A172 (cell line): ENCODE measurements at places on chromosomes 16 and 17. TPM values are rescaled to one million over a fixed set of nuclear protein-coding genes. Genes with fewer than 3 reads are reported as not detected.

DNA sequence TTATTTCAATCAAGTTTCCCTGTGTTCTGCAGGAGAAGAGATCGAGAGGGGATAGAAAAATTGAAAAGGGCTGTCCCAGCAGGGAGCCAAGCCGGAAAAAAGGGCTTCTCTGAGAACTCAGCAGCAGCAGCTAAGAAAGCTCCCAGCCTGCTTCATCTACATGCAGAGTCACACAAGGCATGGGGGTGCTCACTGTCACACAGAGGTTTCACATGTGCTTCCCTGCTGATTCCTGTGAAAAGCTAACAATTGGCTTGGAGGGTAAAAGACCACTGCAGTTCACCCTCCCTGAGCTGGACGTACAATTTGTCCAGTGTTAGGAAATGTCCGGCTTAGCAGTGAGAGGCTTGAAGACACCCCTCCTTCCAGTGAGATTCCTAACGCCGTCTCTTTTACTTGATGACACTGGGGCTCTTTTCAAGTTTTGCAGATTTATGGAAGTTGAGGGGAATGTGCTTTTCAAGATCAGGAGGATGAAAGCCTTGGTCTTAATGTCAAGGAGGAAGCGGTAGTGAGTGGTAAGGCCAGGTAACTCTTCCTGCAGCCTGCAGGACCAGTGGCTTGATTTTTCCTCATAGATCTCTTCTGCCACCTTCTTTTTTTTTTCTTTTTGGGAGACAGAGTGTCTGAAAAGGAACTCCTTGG is 85.6 kb downstream of the WNT3 start:
- DNase-seq: no peak

- DNase-seq: no peak
Observed at GRCh38 chr17:31721291-31722025, 137.6 kb downstream of the COPRS start.

- DNase-seq: no peak
Observed at GRCh38 chr16:87070657-87071056, 246.5 kb downstream of the C16orf95 start.

- DNase-seq: no peak
Observed at GRCh38 chr16:272633-273546, 2.9 kb downstream of the RGS11 start.

- DNase-seq: peak; percentile 30
Observed at GRCh38 chr16:4517812-4518680, 20.5 kb downstream of the CDIP1 start.

DNA sequence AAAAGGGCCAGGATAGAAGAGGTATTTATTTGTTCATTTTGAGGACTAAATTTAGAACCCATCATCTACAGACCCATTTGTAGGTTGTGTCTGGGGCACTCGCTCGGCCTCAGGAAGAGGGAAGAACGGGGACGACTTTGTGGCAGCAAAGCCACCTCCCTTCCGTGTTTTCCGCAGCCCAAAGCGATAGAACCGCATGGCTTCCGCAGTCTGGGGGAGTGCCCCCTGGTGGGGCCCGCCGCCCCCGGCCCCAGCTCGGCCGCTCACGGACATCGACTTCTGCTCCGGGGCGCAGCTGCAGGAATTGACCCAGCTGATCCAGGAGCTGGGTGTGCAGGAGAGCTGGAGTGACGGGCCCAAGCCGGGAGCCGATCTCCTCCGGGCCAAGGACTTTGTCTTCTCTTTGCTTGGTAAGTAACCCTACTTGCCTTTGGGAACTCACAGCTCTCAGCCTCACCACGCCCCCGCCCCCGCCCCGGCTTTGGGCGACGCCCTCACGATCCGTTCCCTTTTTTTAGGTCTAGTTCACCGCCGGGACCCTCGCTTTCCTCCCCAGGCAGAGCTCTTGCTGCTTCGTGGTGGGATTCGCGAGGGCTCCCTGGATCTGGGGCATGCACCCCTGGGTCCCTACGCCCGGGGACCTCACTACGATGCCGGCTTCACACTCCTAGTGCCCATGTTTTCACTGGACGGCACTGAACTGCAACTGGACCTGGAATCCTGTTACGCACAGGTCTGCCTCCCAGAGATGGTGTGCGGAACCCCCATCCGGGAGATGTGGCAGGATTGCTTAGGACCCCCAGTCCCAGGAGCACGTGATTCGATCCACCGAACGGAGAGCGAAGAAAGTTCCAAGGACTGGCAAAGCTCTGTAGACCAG is 681 bp downstream of the TMEM102 start:
- DNase-seq: no peak

- no peak for DNase-seq
Observed at GRCh38 chr17:55969562-55970324, 183.5 kb upstream of the ANKFN1 start.

DNA sequence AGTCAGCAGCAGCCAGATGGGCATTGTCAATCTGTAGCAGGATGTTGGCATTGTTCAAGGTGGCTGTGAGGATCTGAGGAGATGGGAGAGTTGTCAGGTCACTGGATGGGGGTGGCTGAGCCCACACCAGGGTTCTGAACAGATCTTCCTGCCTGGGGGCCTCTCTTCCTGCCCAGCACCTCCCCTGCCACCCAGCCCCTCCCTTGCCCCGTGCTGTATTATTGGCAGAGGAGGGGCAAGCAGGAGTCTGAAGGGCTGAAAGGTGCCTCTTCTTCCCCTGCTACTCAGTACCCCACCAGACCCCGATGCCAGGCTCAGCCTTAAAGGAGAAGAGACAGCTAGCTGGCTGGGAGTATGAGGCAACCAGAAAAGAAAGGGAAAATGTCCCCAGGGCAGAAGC is 93.0 kb downstream of the GOSR1 start:
- DNase-seq: no peak

- no peak for DNase-seq
Observed at GRCh38 chr17:45813048-45813725, 29.1 kb downstream of the CRHR1 start.

GRCh38 chr17:76085731-76086366 is 6.9 kb downstream of the ZACN start:
- DNase-seq: no peak

- no peak for DNase-seq
Observed at GRCh38 chr17:20035501-20035900, 26.3 kb downstream of the SPECC1 start.

GRCh38 chr17:77318021-77318420 is 177.3 kb downstream of the SEC14L1 start:
- DNase-seq: no peak

- no peak for DNase-seq
Observed at GRCh38 chr17:8080799-8081219, 6.7 kb downstream of the ALOX12B start.

- DNase-seq: no peak
Observed at GRCh38 chr16:24609740-24610415, 70.5 kb downstream of the RBBP6 start.

DNA sequence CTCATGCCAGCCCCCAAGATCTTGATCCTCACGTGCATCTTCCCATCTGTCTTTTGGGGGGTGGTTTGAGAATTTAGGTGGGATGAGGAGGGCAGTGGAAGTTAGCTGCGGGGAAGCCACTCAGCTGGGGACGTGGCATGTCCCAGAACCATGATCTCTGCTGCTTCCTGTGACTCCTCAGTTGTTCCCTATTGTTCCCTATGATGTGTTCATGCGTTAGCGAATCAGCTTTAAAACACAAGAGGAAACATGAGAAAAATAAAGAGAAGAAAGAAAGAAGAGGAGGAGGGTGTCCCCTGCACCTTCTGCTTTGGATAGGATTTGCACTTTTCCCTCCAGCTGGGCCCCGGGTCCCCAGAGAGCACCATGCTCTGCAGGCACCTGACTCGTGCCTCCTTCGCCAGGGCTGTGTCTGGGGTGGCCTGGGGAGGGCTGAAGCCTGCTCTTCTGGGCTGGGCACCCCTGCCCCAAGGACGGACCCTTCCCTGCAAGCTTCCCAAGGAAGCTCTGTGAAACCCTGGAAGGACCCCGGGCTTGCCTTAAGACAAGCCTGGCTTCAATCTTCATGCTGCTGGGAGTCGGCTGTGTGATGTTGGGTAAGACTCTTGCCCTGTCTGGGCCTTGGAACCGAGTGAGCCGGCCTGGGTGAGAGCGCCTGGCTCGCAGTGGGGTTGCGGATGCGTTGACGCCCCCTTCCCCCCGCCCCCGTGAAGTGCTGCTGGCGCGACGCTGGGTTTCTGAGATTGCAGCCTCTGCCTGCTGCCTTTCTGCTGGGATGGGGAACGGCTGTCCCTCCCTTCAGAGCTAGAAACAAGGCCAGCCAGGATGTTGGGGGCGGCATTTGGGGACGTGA is 62.8 kb upstream of the CIBAR2 start:
- DNase-seq: no peak

GRCh38 chr16:68473358-68474070 is 25.2 kb upstream of the SMPD3 start:
- DNase-seq: no peak

DNA sequence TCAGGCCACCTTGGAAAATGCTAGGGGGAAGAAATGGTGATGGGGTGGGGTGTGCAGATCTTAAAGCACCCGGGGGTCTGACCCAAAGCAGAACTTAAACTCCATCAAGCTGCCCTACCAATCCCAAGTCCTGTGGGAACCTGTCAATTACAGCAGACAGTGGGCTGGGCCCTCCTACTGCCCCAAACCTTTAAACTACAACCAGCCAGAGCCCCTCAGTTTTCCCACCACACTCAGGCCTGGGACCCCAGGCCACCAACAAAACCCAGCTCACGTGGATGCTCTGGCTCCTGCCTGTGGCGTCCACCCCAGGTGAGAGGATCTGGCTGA is 2.7 kb downstream of the MYO18A start:
- DNase-seq: no peak

GRCh38 chr16:528111-529011 is 849 bp downstream of the CAPN15 start:
- DNase-seq: peak; percentile 88

- no peak for DNase-seq
Observed at GRCh38 chr16:6035161-6035560, 937.6 kb upstream of the EEF2KMT start.

DNA sequence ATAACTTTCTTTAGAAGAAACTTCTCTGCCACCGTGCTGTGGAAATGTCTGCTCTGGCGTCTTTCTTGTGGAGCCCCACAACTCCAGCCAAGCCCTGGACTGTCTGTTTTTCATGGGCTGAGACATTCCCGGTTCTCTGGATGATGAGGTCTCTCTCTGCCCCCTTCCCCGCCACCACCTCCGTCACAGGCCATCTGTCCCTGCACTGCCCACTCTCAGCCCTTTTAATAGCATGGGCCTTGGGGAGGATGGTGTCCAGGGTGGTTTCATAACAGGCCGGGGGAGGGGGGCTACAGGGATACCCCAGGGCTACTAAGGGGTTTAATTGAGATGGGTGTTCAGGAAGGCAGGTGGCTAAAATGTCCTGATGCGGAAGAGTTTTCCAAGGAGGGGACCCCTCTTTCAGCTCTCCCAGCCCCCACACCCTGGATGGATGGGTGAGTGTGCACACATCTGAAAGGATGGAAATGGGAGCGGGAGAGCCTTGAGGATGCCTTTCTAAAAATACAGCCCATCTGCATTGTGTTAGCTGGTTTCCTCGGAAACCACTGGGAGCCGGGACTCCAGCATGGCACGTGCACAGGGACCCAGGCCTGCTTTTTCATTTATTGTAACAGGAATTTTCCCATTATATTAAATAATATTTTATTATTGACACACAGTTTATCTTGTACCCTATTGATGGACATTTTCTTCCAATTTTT is 14.6 kb upstream of the NDRG4 start:
- no peak for DNase-seq

GRCh38 chr17:63331301-63332061 is 114.6 kb downstream of the CYB561 start:
- no peak for DNase-seq

DNA sequence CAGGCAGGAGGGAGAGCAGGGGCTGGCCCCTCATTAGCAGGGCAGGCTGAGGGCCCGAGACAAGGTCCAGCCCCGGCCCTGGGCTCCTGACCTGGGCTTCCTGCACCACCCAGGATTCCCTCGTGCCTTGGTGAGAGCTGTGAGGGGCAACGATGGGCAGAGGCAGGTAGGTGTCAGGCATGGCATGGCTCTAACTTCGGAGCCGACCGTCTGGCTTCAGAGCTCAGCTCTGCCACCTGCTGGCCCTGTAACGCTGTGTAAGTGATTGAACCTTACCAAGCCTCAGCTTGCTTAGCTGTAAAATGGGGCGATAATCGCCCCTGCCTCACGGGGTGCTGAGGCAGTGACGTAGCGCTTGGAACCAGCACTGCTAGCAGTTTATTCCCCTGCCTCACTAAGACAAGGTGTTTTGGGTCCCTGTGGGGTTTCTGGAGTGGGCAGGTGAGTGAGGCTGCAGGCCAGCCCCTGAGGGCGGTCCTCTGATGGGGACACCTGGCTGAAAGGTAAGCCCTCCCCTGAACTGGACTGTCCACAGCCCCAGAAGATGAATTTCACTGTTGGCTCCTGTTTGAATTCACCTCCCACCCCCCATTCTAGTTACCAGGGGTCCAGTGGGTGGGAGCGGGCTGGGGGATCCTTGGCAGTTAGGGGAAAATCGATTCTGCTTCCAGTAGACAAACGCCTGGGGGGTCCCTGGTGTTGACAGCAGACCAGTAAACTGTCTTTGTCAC is 184.8 kb upstream of the GSE1 start:
- peak; percentile 37 for DNase-seq

DNA sequence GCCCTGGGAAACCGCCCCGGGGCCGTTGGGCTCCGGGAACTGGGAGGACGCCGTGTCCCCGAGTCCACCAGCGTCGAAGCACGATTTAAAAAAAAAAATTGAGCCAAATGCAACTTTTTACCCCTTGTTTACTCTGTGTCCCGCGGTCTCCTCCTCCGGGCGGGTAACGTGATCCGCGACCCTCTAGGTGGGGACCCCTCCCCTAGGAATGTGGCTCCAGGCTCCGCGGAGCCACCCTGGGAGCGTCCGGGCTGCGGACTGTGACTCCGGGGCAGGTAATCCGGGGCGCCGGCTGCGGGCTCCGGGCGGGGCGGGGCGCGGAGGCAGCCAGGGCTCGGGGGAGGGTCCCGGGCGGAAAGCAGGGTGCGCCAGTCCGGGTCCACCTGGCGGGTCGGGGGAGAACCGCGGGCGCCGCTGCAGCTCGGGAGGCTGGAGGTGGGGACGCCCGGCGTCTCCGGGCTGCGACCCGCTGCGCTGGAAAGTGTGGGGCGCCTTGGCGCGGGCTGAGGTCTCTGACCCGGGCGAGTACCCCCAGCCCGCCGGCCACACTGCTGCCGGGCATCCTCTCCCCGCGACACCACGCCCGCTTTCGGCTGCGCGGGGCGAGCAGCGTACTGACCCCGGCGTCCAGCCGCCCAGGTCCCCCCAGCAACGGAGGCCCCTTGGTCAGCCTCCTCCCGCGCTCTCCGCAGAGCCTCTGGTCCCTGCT is 852 bp upstream of the HELZ start:
- DNase-seq: no peak

- no peak for DNase-seq
Observed at GRCh38 chr16:55605754-55606336, 39.4 kb downstream of the CAPNS2 start.

TOM1L1 gene
- total RNA-seq: 53.7 and 54.9 TPM in 2 replicates

FLYWCH2 gene
- 66.3 and 88.4 TPM in 2 replicates for total RNA-seq

NPIPA2 gene
- 0.50 and 0.72 TPM in 2 replicates for total RNA-seq

TP53TG3B gene
- total RNA-seq: not detected in 2 replicates

KCNG4 gene
- total RNA-seq: 0.02 TPM in 1 of 2 replicates, not detected in the other

HOXB13 gene
- total RNA-seq: 1.2 and 2.2 TPM in 2 replicates

SLX1A gene
- 9.8 and 57.9 TPM in 2 replicates for total RNA-seq

KCNH4 gene
- total RNA-seq: 0.02 TPM in 1 of 2 replicates, not detected in the other

CLDN6 gene
- 0.41 TPM in 1 of 2 replicates, not detected in the other for total RNA-seq

SCNN1G gene
- total RNA-seq: not detected in 2 replicates

TENT4B gene
- total RNA-seq: 7.4 and 11.2 TPM in 2 replicates

CLDN9 gene
- 0.16 TPM in 1 of 2 replicates, not detected in the other for total RNA-seq

AMFR gene
- 172 and 175 TPM in 2 replicates for total RNA-seq

GFAP gene
- total RNA-seq: not detected in 2 replicates

SPSB3 gene
- total RNA-seq: 36.7 and 37.9 TPM in 2 replicates
